ENCODE measurements at places on chromosomes 3 and 15.

- no peak for DNase-seq
Observed at GRCh38 chr15:78933823-78934654, 10.8 kb downstream of the CTSH start.

- DNase-seq = no peak
Observed at GRCh38 chr3:140089403-140090072, 154.6 kb downstream of the CLSTN2 start.

DNA sequence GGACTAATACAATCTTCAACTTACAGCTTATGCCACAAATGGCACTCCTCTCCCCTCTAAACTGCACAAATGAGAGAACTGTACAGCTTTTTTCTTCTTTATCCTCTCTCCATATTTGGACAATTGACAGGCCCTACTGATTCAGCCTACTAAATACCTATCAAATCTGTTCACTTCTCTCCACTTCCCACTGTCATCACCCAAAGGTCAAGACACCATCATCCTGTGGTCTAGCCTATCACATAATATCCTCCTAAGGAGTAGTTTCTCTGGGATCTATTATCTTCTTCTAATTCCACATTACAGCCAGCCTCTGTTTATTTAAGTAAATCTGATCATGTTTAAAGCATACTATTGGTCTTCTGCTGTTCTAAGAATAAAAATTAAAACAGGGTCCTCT is 33.0 kb upstream of the SLC12A8 start:
- DNase-seq = no peak

DNA sequence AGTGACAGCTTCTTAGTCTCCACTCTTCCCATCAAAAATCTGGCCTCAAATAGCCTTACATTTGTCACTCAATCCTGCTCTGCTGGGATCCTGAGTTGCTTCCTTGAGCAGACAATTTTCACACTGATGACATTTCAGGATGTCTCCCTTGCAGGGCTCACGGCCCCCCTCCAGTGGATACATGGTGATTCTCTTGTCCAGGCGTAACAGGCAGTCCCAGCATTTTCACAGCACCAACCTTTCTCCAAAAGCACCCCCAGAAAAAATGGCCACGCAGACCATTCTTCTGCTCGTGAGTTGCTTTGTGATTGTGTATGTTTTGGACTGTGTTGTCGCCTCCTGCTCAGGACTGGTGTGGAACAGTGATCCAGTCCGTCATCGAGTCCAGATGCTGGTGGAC is 47.4 kb upstream of the WNT7A start:
- no peak for DNase-seq

DNA sequence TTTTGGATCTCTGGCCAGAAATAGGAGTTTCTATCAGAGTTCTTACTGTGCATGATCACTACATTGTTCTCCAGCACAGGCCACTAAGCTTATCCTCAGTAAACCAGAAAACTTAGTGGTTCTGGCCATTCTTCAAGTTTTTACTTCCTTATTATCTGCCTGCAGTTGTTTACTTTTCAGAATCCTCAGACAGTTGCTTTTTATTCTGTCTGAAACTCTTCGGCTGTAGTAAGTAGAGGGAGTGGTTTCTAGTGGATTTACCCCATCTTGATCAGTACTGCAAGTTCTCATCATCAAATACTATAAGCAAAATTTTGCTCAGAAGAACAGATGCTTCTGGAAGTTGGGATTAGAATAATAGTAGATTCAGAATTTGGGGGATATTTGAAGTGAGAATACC is 193.0 kb upstream of the RARB start:
- DNase-seq = no peak

- DNase-seq = no peak
Observed at GRCh38 chr15:66131831-66132230, 121.7 kb downstream of the MEGF11 start.

DNA sequence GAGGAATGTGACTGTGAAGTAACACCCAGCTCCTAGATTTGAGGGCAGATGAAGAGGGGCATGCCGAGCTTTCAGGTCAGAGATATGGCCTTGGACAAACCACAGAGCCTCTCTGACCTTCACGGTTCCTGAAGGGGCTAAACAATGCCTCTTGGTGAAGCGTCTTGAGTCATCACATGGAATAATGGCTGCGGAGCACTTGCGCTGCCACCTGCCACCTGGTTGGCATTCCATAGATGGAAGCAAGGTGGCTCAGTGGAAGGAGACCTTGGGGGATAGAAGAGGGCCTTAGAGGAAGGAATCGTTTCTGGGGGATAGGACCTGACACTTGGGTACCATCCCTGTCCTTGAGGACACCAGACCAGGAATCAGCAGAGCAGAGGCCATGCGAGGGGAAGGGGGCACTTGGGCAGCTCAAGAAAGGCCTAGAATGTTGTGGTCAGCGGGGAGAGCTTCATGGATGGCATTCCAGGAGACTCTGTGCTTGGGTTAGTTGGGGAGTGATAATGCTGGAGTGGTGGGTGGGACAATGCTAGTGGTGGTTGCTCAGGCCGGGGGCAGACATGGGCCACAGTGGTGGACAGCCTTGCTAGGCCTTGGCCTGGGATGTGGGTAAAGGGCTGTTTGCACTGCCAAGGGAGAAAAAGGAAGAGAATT is 12.6 kb downstream of the MRAS start:
- DNase-seq = no peak

DNA sequence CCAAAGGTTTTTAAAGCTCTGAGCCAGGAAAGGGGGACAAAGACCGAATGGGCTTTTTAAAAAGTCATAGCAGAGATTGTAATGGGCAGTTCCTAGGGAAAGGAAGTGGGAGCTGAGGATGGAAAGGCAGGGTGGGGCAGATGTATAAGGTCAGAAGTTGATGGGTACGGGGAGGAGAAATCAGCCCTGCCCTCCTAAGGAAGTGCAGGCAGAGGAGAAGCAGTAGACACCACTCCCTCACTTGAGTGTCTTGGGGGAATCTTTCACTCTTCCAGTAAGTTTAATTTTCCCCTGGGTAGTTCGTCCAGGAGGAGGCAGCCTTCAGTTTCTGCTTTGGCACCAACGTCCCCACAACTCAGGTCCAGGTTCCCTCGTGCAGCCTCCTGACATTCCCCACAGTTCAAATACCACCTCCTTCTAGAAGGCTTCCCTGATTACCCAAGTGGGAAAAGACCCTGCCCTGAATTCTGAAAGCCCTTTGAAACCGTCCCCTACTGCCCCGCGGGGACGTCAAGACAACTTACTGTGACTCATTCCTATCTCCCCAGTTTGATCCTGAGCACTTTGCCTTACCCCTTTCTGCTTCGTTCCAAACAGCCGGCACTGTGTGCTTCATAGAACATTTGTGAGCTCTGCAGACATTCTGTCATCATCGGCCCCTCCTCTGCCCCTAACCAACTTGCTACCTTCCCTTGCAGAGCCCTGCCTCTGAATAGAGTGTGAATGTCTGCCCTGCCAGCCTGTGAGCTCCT is 14.3 kb upstream of the SRP14 start:
- DNase-seq = no peak

GRCh38 chr3:76131396-76132153 is 346.2 kb upstream of the ZNF717 start:
- no peak for DNase-seq

- no peak for DNase-seq
Observed at GRCh38 chr3:49456466-49456865, 13.6 kb upstream of the DAG1 start.

DNA sequence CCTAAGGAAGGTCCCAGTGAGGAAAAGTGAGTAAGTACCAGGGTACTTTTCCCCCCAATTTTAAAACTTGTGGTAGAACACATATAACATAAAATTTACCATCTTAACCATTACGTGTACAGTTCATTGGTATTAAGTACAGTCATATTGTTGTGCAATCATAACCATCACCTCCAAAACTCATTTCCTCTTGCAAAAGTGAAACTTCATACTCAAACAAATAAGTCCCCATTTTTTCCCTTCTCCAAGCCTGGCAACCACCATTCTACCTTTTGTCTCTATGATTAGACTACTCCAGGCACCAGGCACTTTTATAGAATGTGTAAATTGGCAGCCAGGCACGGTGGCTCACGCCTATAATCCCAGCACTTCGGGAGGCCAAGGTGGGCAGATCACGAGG is 12.2 kb downstream of the PRC1 start:
- no peak for DNase-seq

DNA sequence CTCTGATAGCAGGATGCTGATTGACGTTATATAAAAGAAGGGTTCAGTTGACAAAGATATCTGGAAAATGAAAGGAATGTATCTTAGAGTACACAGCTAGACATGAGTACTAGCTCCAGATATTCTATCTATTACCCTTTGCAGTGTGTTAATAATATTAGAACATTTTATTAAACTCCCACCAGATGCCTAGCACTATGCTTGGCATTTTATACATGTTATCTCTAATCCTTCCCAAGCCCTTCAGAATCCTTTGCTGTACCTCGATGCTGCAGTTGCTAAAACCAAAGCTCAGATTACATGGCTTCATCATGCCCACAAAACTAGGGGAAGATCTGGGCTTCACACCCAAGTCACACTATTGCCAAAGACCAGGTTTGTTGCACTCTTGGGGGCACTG is 350.1 kb upstream of the AZI2 start:
- DNase-seq = no peak

Data from activated CD4-positive, CD25-positive, alpha-beta regulatory T cell (primary cell).